ENCODE measurements at places on chromosomes 7 and 10.

DNA sequence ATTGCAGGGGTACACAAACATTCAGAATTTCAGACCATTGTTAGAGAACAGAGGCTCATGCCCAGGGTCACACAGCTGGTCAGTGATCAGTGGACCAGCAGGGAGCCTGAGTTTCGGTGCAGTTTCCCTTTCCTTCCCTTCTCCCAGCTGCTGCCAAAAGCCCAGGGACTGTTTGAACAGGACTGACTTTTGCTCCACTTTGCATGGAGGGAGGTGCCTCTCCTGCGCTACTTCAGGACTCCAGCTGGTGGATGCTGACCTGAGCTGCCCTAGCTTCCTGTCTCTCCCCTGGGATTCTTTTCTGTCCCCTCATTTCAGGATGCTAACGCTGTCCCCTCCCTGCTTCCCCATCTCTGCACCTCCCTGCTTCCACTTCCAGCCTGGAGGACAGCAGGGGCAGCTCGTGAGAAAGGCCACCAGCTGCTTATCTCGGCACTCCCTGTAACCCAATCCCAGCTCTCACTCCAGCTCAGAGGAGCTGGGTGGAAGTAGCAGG, 14.5 kb downstream of the SH2D4B start:
- DNase-seq: no peak

DNA sequence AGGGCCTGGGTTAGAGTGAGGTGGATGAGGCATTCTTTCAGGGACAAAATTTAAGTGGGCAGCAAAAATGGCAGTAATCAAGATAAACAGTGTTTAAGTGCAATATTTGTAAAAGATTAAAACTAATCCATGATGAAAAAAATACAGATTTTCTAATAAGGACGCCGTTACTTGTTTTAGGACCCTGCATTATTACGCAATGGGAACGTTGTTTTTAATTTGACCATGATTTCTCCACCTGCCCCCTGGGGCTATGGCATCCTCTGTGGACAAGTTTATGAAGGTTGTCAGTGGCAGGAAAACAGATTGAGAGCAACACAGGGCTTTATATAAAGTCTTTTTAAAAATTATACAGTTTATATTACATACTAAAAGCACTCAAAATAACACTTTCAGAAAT, 380.6 kb upstream of the PHF14 start:
- DNase-seq: no peak

- peak; percentile 63 for DNase-seq
Observed at GRCh38 chr7:157905651-157906461, 569.1 kb downstream of the DNAJB6 start.

- DNase-seq: no peak
Observed at GRCh38 chr10:75495434-75496190, 64.2 kb downstream of the LRMDA start.

GRCh38 chr7:54946271-54946670, 72.5 kb upstream of the EGFR start:
- DNase-seq: no peak

DNA sequence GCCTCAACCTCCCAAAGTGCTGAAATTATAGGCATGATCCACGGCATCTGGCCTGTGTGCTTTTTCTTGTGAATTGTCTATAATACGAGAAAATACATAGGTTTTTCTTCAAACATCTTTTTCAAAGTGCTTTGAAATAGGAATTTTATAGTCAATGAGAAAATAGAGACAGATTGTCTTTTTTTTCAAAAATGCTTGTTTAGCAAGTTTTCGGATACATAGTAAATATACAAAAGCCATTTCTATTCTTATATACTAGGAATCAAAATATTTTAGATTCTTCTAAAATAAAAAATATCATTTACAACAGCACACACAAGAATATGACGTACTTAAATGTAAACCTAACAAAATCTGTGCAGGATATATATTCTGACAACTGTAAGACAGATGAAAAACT, 1.6 kb upstream of the LYZL2 start:
- DNase-seq: no peak

DNA sequence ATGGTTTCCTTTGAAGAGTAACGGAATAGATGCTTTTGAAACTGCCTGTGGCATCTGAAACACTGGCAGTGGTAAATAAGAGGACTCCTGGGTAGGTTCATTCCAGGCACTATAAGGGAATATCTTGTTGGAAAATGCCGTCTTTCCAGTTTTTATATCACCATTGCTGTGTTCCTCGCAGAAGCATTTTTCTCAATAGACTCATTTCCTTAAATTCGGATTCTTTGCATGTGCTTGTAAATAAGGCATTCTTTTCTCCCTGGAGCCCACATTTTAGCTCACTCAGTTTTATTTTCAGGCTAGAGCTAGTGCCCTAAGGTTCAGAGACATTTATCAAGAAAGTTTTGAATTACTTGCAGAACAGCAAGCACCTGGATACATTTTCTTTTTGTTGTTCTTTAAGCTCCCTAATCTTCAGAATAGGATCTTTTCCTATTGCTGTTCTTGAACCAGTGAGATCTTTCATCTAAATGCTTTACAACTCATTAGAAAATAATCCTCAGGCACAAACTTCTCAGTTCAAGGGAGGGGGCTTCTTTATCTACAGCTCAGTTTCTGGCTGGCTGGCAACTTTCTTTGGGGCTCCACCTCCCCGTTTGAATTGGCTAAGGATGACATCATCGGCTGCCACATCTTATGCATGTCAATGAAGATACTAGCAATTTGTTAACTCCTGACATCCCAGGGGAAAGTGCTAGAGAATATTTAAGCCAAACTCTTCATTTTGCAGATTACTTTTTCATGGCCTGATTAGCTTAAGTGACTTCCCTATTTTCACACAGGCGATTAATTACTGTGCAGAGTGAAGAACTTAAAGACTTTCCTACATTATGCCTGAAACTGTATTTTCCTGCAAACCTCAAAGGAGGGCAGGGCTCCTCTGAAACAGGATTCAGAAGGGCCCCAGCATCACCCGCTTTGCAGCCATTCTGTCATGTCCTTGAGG, 133.7 kb upstream of the RSU1 start:
- DNase-seq: no peak

- no peak for DNase-seq
Observed at GRCh38 chr10:15333909-15334649, 37.0 kb downstream of the FAM171A1 start.

DNA sequence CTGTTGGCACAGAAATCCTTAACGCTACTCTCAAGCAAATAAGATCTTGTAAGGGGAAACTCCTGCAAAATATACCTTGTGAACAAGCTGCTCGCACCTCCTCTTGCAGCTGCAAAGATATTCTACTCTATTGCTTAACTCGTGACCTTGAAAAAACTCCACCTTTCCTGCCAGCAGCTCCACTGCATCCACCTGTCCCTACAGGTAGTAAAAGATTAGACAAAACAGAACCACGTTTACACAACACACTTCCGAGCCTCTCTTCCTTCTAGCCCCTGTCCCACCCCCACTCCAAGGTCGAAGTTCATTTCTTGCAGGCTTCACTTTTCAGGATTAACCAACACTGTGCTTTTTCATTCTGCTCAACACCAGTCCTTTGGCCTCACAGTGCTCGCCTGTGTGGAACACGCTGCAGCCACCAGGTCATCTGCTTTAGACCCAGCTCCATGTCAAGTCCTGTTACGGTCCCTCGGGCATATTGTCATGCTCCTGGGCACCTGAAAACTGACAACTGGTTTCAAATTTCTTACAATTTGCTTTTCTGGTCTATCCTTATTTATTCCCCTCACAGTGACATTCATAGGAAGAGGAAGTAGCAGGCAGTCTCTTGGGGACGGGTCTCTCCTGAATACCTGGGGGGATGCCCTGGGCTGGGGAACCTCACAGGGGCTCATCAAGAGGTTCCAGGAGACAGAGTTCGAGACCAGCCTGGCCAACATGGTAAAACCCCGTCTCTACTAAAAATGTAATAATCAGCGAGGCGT, 165.8 kb upstream of the KLF14 start:
- DNase-seq: peak; percentile 19

GRCh38 chr10:60388709-60389301, 870 bp downstream of the ANK3 start:
- DNase-seq: no peak

DNA sequence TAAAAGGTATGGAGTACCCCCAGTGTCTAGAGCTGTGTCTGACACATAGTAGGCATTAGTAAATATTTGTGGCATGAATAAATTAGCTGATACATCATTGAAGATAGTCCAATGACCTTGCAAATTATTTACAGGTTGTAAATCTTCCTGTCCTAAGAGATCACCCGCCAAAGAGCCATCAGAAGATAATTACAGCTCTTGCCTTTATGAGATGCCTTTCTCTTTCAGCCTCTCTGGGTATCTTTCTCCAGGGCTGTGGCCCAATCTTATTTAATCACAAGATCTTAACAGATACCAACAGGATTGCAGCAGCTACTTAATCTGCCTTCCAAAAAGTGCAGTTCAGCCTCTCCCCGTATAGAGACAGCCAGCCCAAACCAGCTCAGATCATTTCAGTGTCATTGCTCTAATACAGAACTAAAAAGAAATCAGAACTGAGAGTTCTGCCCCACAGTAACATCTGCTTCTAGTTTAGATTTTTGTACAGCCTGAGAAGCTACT, 41.5 kb downstream of the MYOF start:
- no peak for DNase-seq

DNA sequence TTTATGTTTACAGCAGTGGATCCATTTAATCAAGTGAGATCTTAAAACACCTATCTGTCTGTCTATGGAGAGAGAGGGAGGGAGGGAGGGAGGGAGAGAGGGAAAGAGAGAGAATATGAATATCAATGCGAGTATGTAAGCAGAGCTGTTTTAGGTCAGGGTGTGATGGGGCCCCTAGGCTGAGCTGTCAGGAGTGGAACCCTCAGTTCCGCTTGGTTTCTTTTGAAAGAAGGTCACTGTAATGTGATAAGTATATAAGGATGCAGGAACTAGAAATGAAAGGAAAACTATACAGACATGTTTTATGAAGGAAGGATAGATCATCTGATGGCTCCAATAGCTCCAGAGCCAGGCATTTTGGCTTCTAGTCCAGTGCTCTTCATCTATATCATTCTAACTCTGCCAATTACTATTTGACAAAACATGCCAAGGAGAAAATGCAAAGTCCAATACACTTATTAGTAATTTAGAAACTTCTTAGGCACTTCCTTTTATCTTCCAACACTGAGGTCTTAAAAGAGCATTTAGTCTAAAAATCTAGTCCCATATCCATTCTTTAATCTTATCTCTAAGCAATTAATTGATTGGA, 70.3 kb downstream of the NRCAM start:
- DNase-seq: peak; percentile 74

DNA sequence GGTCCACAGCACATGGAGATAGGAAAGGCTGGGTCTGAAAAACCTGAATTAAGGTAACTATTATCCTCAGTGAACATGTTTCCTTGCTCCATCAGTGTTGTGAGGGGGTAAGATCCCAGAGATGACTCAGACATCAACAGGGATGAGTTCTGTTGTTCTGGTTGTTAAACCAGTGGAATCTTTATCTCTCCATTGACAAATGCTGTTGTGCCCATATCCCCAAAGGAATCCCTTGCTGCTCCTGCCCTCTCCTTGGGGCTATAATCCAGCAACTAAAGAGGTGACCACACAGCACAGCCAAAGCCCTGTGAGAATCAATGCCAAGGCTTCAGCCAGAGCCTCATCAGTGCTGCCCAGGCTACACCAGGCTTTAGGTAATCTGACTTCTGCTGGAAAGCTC, 113.4 kb downstream of the JAZF1 start:
- DNase-seq: no peak

DNA sequence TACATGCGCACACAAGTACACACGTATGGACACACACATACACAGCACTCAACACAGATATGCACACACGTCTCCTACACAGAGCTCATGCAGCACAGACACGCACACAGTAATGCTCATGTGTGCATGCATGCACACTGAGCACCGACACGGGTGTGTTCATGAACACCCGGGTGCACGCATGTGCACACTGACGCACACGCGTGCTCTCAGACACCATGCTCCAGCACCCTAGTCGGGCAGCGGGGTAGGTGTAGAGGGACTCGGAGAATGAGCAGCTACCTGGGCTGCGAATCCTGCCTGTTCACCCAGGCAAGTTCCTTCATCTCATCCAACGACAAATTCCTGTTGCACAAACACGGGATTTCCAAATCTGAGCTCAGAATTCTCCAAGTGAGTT, 184.7 kb downstream of the MAD1L1 start:
- DNase-seq: no peak

All from NCI-H2029 (cell line).